Inflammatory macrophage treated with lipopolysaccharide for 4 hours (primary cell): ENCODE measurements at places on chromosomes 2 and 18.

GRCh38 chr2:186459009-186459408 is 27.1 kb upstream of the ZC3H15 start:
- DNase-seq = no peak

DNA sequence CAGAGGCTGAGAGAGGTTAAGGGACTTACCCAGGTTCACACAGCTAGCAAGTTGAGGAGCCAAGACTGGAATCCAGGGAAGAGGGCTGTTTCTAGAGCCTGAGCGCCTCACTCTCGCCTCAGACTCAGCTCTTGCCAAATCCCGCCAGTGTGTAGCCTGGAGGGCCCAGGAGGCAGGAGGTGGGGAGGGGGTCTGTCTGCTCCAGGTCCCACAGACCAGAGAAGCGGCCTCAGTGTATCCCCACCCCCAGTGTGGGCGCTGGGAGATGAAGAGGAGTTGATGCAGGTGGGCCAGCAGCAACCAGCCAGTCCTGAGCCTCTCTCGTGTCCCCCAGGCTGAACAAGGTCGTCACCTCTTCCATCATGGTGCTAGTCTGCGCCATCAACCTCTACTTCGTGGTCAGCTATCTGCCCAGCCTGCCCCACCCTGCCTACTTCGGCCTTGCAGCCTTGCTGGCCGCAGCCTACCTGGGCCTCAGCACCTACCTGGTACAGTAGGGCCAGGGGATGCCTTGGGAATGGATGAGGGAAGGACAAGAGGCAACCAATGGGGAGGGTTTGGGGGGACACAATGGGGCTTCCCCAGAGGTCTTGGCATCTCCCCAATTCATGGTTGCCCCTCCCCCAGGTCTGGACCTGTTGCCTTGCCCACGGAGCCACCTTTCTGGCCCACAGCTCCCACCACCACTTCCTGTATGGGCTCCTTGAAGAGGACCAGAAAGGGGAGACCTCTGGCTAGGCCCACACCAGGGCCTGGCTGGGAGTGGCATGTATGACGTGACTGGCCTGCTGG is 5.2 kb upstream of the CTDSP1 start:
- DNase-seq = no peak

DNA sequence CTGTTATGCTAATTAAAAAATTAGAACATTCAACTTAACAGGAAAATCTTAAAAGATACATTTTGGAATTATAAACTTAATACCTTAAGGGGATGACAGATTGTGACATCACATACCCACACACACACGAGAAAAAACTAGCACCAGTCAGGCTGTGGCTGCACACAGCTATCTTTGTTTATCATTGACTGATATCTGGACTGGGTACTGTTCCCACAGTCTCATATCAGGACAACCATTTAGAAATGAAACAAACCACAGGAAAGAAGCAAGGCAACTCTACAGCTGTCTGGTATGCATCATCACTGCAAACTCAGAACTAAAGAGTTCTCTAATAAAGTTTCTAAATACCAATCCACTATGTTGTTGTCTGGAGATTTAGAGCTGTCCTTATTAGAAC is 210.9 kb upstream of the SMAD7 start:
- no peak for DNase-seq

GRCh38 chr2:158381205-158381604 is 75.3 kb downstream of the CCDC148 start:
- no peak for DNase-seq

GRCh38 chr2:20207051-20207450 is 17.9 kb downstream of the SDC1 start:
- no peak for DNase-seq

- DNase-seq = no peak
Measured at GRCh38 chr18:41966943-41967342, 11.9 kb downstream of the PIK3C3 start.

- DNase-seq = peak; percentile 11
Measured at GRCh38 chr18:4017480-4017879, 437.6 kb downstream of the DLGAP1 start.

GRCh38 chr2:18501156-18501555 is 59.3 kb downstream of the RDH14 start:
- no peak for DNase-seq

GRCh38 chr2:237675316-237675715 is 47.9 kb downstream of the LRRFIP1 start:
- DNase-seq = no peak

- peak; percentile 83 for DNase-seq
Measured at GRCh38 chr2:197904446-197904845, 100.1 kb downstream of the PLCL1 start.

DNA sequence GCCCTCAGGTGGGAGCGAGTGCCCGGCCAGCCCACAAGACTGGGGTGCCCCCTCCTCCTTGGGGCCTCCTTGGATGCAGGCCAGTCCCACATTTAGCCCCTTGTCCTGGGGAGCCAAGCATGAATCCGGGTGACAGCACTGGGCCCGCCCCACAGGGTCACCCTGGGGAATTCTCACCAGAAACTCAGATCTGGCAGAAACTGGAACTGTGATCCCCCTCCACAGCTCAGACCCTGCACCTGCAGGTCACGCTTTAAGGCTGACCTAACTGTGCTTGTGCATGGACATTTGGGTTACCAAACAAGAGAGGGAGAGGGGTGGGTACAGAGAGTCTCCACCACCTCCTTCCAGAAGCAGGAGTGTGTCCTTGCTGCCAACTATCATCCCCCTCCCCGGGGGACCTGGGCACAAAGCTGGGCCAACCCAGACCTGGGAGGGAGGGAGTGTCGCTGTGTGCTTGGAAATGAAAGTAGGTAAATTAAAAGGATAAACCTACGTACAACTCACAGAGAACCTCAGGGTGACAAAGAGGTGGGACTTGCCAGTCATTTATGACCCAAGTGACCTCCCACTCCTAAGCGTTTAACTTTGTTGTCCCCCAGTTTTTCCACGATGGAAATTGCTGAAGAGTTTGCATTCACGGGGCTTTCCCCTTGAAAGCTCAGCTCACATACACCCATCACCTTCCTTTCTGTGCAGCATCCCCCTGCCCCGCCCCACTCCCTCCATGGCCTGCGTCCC is 9.1 kb downstream of the ITM2C start:
- DNase-seq = no peak

- no peak for DNase-seq
Measured at GRCh38 chr2:223868005-223868404, 30.6 kb upstream of the AP1S3 start.

GRCh38 chr2:240574386-240575100 is 6.3 kb downstream of the RNPEPL1 start:
- no peak for DNase-seq

- DNase-seq = no peak
Measured at GRCh38 chr2:122670897-122671296, 915.4 kb downstream of the TSN start.

- no peak for DNase-seq
Measured at GRCh38 chr2:114039677-114040076, 149.8 kb downstream of the ACTR3 start.

- peak; percentile 90 for DNase-seq
Measured at GRCh38 chr2:16633621-16634430, 31.8 kb downstream of the CYRIA start.

DNA sequence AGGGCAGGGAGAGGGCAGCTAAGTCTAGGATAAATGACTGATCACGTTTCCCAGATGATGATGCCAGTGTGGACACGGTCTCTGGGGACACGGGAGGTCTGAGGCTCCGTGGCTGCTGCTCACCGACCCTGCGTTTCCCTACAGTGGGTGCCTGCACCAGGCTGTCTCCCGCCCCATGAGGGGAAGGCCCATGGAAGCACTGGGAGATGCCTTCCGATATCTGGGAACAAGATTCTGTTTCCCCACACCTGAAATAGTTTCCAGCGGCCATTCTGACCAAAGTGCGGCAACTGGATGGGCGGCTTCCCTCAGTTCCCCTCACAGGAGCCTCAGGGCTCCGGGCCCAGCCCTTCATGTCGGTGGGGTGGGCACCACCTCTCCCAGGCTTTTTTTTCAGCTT is 83.1 kb downstream of the EDAR start:
- no peak for DNase-seq

DNA sequence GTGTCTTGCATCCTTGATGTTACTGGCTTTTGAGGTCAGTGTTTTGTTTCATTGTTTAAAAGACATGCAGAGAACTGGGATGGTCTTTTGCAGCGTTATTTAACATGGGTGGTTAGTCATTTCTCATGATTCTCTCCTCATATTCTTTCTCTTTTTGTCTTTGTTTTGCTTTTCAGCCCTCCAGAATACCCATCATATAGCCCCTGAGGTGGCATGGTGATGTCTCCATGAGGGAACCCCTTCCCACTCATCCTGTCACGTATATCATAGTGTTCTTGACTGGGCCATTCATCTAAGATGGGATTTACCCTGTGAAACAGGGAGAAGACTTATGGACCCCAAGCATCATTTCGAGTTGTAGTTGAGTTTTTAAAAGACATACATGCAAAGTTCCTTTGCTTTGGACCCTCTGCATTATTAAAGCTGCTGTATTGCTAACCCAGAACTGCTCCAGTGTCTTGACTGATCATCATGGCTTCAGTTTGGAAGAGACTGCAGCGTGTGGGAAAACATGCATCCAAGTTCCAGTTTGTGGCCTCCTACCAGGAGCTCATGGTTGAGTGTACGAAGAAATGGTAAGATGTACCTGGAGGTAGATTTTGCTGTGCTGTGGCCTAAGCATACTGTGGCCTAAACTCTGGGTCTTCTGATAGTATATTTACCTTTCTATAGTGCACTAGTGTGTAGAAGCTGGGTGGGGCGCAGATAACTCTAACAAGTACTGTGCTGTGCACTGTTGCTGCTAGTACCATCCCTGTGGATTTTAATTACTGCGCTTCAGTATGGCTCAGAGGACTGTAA is 1.4 kb downstream of the EHBP1 start:
- DNase-seq = no peak

DNA sequence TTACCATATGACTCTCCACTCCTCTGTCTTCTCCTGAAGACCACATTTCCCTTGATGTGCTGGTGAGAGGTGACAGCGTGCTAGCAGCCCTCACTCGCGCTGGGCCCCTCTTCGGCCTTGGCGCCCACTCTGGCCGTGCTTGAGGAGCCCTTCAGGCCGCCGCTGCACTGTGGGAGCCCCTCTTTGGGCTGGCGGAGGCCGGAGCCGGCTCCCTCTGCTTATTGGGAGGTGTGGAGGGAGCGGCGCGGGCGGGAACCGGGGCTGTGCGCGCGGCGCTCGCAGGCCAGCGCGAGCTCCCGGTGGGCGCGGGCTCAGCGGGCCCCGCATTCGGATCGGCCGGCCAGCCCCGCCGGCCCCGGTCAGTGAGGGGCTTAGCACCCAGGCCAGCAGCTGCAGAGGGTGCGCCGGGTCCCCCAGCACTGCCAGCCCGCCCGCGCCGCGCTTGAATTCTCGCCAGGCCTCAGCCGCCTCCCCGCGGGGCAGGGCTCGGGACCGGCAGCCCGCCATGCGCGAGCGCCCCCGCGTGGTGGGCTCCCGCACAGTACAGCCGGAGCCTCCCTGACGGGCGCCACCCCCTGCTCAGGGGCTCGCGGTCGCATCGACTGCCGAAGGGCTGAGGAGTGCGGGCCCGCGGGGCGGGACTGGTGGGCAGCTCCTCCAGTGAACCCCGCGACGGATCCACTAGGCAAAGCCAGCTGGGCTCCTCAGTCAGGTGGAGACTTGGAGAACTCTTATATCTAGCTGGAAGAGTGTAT is 246.6 kb upstream of the REG3G start:
- no peak for DNase-seq

DNA sequence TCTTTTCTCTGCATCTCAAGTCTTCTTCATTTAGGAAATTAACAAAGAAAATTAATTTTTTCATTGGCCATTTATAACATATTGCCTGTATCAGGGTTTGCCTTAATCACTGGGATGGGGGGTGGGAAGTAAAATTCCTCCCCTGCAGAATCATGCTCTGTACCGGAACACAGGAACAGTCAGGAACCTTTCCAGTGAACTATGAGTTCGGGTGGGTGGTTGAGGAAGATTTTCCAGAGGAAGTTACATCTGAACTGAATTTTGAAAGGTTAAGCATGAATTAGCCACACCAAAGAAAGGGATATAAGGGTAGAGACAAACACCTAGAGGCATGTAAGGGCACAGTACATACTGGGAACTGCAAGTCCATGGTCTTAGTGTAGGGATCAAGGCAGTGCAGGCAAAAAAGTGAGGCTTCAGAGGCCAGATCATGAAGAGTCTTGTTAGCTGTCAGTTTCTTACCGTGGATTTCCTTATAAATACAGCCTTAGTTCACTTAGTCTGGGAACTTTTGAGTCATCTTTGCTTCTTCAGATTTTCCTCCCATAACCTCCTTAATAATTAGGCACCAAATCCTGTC is 55.6 kb downstream of the FAM117B start:
- peak; percentile 15 for DNase-seq

DNA sequence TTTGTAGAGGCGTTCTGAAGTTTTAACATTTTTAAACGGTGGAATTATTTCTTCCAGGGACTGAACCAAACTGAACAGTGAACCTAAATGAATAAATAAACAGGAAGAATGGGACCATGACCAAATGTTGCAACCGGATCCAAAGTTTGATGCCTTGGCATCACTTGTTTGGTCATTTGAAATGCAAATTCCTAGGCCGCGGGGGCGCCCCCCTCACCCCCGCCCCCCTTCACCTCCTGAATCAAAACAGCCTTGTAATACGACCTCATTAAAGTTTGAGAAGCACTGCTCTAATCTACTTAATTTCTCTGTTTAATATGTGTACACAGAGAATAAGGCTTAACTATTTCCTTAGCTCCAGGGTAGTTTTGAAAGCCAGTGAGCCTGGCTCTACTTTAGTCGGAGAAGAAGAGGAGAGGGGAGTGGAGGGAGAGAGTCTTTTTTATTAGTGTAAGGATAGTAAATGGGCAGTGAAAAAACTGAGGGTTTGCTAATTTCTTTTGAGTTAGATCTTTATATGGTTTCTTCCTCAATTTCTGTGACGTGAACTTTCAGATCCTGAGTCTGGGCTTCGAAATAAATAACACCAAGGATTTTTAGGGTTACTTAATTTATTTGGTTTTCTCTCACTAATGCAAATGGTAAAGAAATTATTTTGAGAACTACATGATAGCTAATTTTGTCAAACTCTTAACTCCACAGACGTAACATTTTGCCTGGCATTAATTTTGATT is 5.7 kb downstream of the C2orf80 start:
- peak; percentile 25 for DNase-seq
